ENCODE measurements at places on chromosomes 5 and 9. TPM values are rescaled to one million over a fixed set of nuclear protein-coding genes. Genes with fewer than 3 reads are reported as not detected.
A peak's percentile ranks its signal among the peaks of the same experiment; 100 is the strongest.

DMRT3 gene
- not detected for total RNA-seq

- DNase-seq = no peak
These were observed 19.5 kb upstream of the MXD3 start for GRCh38 chr5:177330991-177331842.

SLC36A2 gene
- not detected for total RNA-seq

OR1J2 gene
- not detected for total RNA-seq

- no peak for DNase-seq
These were observed 238.1 kb downstream of the GAS1 start for GRCh38 chr9:86708918-86709835.

- peak; percentile 77 for DNase-seq
These were observed 69.0 kb downstream of the SHC3 start for GRCh38 chr9:89109666-89110065.

DNA sequence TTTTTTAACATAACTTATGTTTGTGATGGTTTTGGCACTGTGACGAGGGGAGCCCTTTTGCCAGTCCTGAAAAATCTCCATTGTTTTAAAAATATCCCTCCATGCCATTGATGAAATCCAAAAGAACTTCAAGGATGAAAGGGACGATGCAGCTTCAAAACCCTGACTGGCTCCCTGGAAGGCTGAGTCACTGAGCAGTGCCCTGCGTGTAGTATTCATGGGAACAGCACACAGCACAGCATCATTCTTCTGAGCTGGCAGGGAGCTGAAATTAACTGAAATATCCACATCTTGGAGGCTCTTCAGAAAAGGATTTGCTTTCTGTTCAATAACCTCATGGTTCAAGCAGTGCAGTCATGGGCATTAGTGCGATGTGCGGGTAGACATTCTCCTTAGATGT lies 29.7 kb downstream of the PDE4D start:
- DNase-seq = no peak

DNA sequence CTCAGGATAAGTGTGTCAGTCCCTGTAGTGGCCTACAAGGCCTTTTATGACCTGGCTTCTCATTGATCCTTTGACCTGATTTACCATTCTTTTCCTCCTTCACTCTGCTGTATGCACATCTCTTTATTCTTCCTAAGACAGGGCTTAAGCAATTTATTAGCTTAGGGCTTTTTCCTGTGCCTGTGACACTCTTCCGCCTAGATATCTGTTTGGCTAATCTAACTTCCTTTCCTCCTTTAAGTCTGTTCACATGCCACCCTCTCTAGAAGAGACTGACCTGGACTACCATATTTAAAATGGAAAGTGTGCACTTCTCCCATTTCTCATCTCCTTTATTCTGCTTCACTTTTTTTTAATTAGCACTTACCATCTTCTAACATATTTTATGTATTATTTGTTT lies 29.1 kb downstream of the FOCAD start:
- no peak for DNase-seq

- no peak for DNase-seq
These were observed 103.6 kb downstream of the GTF3C4 start for GRCh38 chr9:132773764-132774339.

- no peak for DNase-seq
These were observed 143.9 kb downstream of the GOLPH3 start for GRCh38 chr5:32030222-32030621.

DNA sequence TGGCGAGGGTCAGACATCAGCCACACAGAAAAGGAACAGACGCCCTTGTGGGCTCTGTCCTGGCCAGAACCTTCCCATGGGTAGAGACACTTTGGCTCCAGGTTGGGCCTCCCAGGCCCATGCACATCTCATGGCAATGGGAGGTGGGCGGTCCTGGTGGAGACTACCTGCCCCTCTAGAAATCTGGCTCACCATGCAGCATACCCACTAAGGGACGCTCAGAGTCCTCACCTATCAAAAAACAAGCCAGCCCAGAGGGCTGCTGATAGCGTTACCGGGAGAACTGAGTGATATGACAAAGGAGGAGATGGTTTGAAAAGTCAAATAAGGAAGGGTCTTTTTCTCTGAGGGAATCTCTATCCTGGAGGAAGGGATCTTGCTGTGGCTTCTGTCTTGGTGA lies 62.1 kb downstream of the C5orf15 start:
- no peak for DNase-seq

SLC23A1 gene
- not detected for total RNA-seq

SLC2A6 gene
- total RNA-seq = 41.7 TPM

DNA sequence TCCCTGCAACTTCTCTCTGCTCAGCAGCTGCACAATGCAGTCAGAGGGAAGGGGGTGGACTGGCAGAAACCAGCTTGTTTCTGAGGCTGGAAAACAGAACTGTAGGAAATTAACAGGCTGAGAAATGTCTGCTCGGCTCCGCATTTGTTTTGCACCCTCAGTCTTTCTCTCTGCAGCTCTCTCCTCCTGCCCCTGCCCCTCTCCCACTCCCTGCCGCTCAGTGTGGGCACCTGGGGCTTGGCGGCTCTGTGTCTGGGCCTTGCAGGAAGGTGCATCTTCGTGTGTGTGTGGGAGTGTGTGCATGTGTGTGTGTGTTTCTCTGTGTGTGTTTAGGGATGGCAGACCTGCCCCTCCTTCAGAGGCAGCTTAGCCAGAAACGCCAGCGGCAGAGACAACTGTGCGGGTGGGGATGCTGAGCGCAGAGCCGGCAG lies 53.0 kb downstream of the PCDH1 start:
- no peak for DNase-seq

DNA sequence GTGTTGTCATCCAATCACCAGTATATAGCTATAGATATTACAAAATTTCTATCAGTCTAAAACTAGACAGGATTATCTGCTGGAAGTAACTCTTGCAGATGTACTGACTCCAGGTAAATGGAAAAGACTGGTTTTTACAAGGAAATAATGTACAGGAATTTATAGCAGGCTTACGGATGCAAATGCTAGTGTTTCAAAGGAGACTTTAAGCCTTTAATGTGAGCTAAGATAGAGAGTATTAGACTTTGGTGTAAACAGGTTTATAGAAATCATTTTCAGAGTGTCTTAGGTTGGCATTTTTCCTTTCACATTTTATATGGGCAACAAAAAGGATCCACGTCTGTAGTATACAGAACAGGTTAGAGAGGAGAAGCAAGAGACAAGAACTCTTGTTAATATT lies 16.1 kb downstream of the ZNF608 start:
- no peak for DNase-seq

FEM1C gene
- 11.8 TPM for total RNA-seq

IFNA13 gene
- not detected for total RNA-seq

LCN9 gene
- total RNA-seq = not detected

GRCh38 chr5:4083591-4084337 lies 488.1 kb downstream of the IRX1 start:
- DNase-seq = peak; percentile 98

GRCh38 chr5:31023105-31023504 lies 170.4 kb upstream of the CDH6 start:
- no peak for DNase-seq

- DNase-seq = no peak
These were observed 137.6 kb downstream of the DRD1 start for GRCh38 chr5:175306381-175306780.

DNA sequence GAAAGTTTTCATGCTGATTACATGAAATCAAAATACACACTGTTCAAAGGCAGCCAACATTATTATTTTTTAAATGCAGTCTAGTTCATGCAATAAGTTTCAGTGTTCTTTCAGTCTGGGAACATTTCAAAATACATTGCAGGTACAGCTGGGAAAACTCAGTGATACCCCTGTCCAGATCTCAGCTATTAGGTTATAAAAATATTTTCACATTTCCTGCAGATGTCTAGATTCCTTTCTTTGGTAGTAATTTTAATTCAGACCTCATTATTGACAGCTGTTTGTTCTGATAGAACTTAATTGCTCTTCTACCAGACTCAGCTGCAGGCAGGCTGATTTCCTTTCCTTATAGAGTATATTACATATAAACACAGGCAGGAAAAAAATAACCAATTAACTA lies 556.8 kb upstream of the DMAC1 start:
- DNase-seq = no peak

- DNase-seq = no peak
These were observed 110.9 kb upstream of the ADAMTSL1 start for GRCh38 chr9:18362901-18363685.

SPINK4 gene
- total RNA-seq = not detected

DNA sequence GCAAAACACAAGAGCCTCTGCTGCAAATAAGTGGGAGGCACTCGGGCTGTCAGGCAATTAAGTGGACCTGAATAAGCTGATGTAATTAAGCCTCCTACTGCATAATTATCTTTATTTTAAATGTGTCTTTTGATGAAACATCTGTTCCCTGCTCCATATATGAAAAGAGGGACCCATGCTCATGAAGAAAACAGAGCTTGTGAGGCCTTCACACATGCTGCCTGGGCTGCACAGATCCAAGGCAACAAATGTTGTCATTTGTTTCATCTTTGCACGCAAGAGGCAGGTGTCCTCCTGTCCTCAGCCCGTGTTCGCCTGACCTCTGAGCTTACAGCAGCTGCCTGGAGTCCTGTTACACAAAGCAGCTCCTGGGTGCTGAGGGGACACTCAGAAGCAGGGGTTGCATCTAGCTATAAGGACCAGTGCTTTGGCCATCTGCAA lies 381.1 kb downstream of the ZNF608 start:
- DNase-seq = no peak

GRCh38 chr5:43192558-43193180 lies 644 bp downstream of the NIM1K start:
- DNase-seq = no peak

RFESD gene
- 2.4 TPM for total RNA-seq

Data from foreskin keratinocyte (primary cell).